ENCODE measurements at places on chromosomes 3 and 15.

GRCh38 chr15:90680371-90680935 lies 36.7 kb upstream of the BLM start:
- DNase-seq: no peak

GRCh38 chr3:32850226-32850625 lies 32.4 kb downstream of the TRIM71 start:
- no peak for DNase-seq

DNA sequence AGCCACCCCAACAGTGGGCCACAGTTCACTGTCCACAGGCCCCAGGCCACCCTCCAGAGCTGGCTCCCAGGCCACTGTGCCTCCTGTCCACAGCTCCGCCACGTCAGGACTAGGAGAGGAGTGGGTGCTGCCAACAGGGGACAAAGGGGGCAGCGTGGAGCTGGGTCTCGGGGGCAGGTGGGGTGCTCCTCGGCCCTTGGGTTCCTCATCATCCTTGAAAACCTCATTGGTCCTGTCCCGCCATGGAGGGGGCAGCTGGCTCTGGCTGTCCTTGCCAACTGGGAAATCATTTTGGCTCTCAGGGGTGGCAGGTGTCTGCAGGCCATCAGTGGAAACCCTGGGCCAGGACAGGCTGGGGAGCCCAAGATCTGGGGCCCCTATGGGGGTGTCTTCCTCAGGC lies 45.2 kb downstream of the ADAMTS7 start:
- no peak for DNase-seq

DNA sequence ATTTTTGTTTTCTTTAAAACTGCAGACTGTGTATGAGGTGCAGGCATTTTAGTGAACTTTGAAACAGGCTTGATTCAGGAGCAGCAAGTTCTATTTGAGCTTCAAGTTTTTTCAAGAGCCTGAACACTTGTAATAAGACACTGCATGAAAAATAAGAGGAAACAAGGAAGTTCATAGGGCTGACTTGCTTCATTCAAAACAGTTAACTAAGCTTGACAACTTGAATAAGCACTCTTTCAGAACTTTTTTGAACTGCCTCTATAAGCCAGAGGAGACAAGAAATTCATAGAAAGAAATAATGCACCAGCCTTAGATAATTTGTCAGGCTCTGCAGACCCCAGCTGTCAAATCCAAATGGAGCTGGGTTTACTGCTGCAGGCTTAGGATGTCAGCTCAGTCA lies 130.2 kb downstream of the SSR3 start:
- no peak for DNase-seq

DNA sequence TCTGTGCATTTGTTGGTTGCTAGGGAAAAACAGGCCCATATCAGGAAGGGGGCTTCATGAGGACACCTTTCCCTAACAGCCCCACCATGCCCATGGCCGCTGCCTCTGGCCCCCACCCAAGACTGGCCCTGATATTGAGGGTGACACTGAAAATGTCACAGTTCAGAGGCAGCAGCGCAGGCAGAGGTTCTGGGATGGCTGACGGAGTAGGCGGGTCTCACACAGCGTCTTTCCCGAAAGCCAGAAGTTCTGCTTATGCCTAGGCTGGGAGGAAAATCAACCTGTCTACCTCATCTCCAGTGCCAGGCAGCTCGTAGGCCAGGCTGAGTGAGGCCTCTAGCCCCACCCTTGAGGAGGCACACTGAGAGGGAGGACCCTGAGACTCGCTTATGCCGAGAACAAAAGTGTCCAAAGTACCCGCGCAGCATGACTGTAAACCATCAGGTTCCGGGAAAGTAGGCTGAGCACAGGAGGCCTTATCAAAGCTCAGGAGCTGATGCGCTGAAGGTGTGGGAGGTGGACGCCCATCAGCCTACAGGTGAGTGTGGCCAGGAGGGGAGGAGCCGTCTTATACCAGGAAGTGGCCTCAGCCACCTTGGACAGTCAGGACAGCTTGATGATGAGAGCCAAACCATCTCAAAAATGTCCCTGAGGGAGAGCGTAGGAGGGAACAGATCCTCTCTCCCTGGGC lies 27.5 kb downstream of the GRAMD2A start:
- DNase-seq: no peak

- DNase-seq: no peak
Measured at GRCh38 chr3:153247331-153248330, 85.6 kb downstream of the RAP2B start.

DNA sequence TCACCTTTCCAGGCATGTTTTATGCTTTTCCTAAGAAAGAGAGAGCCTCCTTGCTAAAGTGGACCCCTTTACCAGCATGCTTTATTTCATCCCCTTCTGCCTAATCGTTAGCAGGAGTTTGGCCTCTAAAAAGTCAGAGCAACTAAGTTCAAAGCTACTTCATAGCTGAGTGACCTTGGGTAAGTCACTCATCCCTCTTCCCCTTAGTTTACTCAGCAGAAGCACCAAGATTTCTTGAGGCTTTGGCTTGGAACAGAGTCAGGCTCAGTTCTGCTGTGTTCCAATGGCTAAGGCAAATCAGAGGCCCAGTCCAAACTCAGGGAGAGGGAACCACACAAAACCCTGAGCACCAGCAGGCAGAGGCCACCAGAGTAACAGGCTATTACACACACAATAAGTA lies 254.9 kb downstream of the TJP1 start:
- no peak for DNase-seq

Measured in CD4-positive, alpha-beta T cell treated with Interleukin-4 for 4 hours (primary cell).